ENCODE measurements at places on chromosomes 1 and 21.

DNA sequence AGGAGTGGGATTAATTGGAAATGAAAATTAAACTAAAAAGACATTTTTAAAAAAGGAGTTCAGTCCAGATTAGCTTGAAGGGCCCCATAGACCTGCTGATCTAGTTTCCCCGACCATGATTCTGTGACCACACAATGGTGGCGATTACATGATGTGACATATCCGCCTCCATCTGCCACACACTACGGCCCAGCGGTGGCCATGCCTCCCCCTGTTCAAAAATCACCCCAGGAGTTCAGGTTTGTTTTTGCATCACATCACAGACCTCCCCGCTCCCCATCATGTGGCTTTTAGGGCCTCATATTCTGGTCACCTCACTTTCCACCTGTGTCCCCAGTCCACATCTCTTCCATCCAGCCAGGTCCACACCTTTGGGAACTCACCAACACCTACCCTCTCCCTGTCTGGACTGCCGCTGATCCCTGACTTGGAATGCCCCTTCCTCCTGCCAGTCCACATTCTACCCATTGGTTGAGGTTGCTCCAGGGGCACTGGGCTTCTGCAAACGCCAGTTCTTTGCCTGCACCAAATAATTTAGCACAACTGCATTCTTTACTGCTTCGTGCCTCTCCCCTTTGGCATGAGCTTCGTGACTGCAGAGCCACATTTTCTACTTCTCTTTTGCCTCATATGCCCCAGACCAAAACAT, 38.9 kb downstream of the CD247 start:
- no peak for DNase-seq

GRCh38 chr1:12593621-12594066, 24.4 kb downstream of the DHRS3 start:
- no peak for DNase-seq

DNA sequence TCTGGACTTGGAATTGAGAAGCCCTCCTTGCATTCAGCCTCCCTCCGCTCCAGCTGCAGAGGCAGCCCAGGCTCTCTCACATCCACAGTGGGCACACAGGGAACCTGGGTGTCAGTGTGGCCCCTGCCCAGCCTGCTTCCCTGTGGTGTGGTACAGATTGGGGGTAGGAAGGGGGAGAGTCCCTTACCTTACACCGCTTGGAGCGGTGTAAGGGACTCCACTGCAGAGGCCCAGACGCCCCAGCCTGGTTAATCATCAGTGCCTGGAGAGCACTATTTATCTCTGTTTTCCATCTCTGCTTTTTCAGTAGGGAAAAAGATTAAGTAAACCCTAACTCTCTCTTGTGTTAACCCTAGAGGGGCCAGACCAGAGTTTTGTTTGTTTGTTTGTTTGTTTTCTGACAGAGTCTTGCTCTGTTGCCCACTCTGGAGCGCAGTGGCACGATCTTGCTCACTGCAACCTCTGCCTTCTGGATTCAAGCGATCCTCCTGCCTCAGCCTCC, 803 bp upstream of the RHBG start:
- no peak for DNase-seq

GRCh38 chr21:29914326-29914725, 25.5 kb downstream of the GRIK1 start:
- DNase-seq = no peak

- peak; percentile 91 for DNase-seq
Observed at GRCh38 chr1:207004931-207005830, 27.4 kb downstream of the C1orf116 start.

DNA sequence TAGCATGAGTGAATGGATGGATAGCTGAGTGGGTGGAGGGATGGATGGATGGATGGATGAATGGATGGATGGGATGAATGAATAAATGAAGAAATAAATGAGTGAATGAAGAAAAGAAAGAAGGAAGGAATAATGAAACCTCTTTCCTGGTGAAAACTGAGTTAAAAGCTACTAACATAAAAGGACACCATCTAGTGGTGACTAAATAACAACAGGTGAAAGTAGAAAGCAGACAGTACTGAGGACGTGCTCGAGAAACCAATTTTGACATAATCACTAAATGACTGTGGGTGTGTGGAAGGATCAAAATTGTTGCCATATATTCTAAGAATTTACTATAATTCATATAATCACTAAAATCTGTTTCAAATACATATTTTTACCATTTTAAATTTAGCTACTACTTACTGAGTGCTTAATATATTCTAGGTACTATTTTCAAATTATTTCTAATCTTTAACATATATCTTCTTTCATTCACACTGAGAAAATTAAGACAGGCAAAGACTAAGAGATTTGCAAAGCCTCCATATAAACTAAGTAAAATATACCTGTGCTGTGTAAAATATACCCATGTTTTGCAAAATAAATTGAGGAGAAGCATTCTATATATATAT, 522.9 kb downstream of the LRRIQ3 start:
- peak; percentile 70 for DNase-seq

DNA sequence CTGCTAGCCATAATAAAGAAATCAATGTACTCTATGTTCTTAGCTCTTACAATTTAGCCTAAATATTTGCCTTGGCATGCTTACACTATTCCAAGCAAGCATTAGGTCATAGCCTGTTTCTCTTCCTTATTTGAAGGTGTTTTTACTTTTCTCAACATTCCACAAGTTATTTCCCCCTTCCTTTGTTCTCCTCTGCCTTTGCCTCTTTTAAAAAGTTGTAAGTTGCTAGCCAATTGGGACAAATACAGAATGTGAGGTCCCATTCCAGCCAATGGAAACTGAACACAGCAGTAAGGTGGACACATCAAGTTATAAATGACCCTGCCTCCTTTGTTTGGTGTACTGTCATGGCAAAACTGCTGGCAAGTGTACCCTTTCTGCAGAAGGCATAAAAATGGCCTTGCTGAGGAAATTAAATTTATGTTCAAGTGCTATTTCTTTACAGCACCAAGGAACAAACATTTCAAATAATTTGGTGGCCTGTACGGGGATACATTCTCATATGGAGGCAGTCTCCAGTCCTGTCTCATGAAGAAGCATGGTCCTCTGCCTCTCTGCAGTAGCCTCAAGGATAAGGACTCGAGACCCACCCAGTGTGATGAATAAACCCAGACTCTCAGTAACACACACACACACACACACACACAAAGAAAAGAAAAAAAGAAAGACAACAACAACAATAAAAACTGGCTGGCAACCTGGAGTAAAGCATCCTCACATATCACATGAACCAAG, 28.8 kb upstream of the FMO1 start:
- DNase-seq = no peak

GRCh38 chr1:20793236-20793635, 6.1 kb upstream of the HP1BP3 start:
- DNase-seq = no peak

- no peak for DNase-seq
Observed at GRCh38 chr1:177302357-177303044, 131.7 kb downstream of the BRINP2 start.

DNA sequence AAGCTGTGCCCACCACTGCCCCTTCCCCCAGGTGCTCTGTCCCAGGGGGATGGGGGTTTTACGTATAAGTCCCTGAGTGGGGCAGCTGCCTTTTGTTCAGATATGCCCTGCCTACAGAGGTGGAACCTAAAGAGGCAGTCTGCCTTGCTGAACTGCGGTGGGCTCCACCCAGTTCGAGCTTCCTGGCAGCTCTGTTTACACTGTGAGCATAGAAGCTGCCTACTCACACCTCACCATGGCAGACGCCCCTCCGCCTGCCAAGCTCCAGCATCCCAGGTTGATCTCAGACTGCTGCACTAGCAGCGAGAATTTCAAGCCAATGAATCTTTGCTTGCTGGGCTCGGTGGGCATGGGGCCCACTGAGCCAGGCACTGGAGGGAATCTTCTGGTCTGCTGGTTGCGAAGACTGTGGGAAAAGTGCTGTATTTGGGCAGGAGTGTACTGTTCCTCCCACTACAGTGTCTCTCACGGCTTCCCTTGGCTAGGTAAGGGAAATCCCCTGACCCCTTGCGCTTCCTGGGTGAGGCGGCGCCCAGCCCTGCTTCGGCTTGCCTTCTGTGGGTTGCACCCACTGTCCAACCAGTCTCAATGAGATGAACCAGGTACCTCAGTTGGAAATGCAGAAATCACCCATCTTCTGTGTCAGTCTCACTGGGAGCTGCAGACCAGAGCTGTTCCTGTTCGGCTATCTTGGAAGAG, 17.6 kb upstream of the RWDD3 start:
- no peak for DNase-seq

- DNase-seq = no peak
Observed at GRCh38 chr1:14677292-14677971, 78.9 kb downstream of the KAZN start.

GRCh38 chr1:158952416-158952815, 21.1 kb downstream of the PYHIN1 start:
- peak; percentile 77 for DNase-seq

DNA sequence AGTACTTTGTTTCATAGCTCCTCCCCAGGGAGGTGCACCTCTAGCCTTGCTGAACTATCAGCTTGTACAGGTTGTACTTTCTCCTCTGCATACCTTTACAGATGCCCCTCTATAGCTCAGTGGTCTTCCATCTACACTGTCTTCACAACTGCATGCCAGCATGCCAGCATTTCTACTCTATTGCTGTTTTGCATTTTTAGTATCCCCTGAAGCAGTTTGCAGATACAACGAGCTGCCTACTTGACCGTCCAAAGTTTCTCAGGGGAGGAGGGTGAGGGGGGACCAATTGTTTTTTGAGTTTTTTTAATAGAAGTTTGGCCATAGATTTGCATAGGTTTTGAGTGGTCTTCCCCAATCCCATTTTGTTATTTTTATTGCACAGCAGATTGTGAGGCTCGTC, 27.6 kb upstream of the CTH start:
- DNase-seq = no peak

DNA sequence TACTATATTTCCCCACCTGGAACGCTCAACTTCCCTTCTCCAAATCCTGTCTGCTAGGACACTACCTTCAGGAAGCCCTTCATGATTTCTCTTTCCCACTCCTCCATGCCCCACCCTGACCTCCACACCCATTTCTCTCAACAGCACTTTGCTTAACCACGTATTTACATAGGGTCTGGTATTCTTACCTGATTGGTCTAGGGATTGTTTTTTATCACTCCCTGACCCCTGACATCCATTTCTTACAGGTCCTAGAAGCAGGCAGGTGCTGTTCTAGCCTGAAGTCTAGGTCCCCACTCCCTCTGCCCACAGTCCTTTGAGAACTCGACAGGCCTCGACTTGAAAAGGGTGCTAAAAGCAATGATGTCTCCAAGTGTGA, 47.5 kb downstream of the DMAP1 start:
- DNase-seq = no peak

Data from DMS53 (cell line).